ENCODE measurements at places on chromosomes 3 and 15. TPM values are rescaled to one million over a fixed set of nuclear protein-coding genes. Genes with fewer than 3 reads are reported as not detected.

The HIGD2B gene
- not detected for total RNA-seq

The LARP6 gene
- total RNA-seq: 3.5 TPM

The GOLGA8M gene
- total RNA-seq: 0.44 TPM

The FBXL2 gene
- 1.1 TPM for total RNA-seq

The STRIT1 gene
- total RNA-seq: not detected

The ROPN1B gene
- not detected for total RNA-seq

The FBXO40 gene
- not detected for total RNA-seq

The RBP2 gene
- total RNA-seq: 3.1 TPM

The XIRP1 gene
- total RNA-seq: not detected

The NR2E3 gene
- 0.35 TPM for total RNA-seq

The SH3GL3 gene
- not detected for total RNA-seq

The RAB6B gene
- 5.6 TPM for total RNA-seq

The CHRNA7 gene
- total RNA-seq: 3.9 TPM

The RNF13 gene
- total RNA-seq: 41.3 TPM

The GOLGA6B gene
- total RNA-seq: not detected

The IL1RAP gene
- total RNA-seq: 5.0 TPM

The CPNE4 gene
- not detected for total RNA-seq

The CTXND1 gene
- total RNA-seq: 0.12 TPM

The CLDN11 gene
- total RNA-seq: 1.3 TPM

The TEX55 gene
- total RNA-seq: not detected

The CLDN16 gene
- not detected for total RNA-seq

The SLC2A2 gene
- 0.08 TPM for total RNA-seq

The SLC35G2 gene
- 0.74 TPM for total RNA-seq

The C3orf20 gene
- total RNA-seq: not detected

The KIF23 gene
- total RNA-seq: 9.5 TPM

The ACAN gene
- 0.35 TPM for total RNA-seq

The CTXN2 gene
- 0.16 TPM for total RNA-seq

The KLF15 gene
- total RNA-seq: 1.9 TPM

The EAF2 gene
- total RNA-seq: 4.5 TPM
